ENCODE measurements at places on chromosomes 16 and 17.

DNA sequence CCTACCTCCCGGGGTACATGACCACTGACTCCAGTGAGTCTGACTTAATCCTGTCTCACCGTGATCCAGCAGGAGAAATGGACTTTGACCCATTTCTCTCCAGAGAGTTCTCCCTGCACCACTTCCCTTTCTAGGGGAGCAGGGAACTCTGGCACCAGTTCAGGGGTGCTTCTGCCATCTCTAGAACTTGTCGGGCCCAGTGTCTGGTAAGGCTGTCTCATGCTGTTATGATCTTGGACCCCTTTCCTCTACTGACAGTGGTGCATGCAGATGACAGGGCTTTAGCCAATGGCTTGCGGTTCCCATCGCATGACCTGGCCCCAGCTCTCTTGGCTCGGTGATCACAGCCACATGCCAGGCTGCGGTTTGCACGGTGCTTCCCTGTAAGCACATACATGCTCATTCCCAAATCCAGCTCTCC, 62.0 kb downstream of the SLC39A11 start:
- DNase-seq = no peak

DNA sequence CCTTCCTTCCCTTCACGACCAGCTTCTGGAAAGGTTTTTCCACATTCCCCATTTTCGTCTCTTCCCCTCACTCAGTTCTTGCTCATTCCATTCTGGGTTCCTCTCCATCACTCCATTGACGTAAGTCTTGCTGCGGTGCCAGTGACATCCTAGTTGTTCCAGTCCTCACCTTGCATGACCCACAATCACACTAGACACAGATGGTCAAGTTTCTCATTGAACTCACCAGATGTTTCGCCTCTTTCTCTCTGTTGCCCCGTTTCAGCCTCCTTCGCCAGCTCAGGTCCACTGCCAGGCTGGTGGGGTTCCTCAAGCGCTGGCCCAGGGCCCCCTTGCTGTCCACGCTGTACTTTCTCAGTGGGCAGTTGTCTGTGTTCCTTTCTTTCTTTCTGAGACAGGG, 43.4 kb downstream of the CCDC42 start:
- DNase-seq = no peak

DNA sequence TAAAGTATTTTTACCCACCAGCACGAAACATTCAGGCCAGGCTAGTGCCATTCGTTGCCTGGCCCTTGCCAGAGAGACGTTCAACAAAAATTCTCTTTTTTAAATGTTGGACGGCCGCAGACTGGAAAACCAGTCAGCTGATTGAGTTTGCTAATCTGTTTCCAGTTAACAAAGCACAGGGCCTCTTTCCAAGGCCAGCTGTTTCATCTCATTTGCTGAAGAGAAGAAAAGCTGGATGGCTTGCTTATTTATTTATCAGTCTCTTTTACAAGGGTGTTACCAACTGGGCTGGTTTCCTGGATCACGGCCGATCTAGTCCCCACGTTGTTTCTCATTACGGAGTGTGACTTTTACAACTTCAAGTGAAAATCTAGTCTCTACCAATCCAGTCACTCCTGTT, 418.7 kb upstream of the DYNLRB2 start:
- DNase-seq = no peak

DNA sequence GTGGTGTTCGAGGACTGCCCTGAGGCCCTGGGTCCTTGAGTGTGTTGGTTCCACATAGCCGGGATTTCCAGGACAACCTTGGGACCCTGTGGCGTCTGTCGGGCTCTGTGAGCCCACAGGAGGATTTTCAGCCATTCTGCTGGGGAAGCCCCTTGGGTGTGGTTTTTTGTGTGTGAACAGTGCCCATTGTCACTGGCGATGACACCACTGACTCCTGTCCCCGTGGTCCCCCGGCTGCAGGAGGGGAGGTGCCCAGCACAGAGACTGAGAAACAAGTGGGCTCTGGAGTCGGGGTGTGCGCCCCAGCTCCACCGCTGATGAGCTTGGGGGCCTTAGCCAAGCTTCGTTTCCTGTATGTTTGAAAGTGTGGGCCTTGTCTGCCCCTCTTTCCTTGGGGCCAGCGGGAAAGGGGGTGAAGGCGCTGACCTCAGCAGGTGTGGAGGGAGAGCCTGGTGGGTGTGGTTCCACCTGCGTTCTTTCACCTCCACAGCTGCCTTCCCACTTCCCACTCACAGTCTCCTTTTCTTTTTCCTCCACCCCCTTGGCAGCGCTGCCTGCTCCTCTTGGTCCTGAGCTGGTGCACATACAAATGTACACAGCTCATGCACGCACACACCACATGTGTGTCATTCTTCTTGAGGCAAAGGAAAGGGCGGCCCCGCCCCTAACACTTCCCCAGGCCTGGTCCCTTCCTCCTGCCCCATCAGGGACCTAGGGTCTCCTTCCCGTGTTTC, 16.1 kb downstream of the MGRN1 start:
- DNase-seq = no peak

DNA sequence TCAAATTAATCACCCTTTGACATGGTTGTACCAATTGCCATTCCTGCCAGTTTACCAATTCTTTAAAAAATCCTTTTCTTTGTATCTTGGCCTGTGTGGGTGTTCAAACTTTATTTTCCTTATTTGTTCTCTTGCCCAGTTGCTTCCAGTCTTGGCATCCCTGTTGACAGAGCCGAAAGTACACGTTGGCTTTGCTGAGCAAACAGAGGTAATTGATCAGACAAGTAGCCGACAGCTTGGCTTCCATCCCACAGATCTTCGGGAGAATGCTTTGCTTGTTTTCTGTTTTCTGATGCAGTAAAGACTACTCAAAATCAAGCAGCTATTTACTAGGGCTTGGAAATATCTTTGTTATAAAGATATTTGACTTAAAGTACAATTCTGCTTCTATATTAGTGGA, 506.8 kb upstream of the SALL1 start:
- no peak for DNase-seq

DNA sequence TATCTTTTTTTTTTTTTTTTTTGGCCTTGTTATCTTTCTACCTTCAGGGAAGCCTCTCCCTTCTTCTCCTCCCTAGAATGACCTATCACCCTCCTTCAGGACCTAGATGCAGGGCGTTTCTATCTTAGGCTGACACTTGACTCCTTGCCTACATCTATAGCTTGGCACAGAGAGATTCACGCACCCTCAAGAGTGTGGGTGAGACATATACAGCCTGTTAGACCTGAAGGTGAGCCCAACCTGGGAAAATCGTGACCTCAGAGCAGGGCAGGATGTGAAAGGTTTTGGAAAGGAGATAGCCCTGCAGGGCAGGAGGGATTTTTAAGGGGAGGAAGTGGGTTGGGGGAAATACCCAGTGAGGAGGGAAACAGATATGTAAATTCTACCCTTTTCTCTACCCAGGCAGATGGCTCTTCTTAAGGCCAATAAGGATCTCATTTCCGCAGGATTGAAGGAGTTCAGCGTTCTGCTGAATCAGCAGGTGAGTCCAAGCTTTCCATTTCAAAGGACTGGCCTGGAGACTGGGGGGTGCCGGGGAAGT, at the start of gene AHSP:
TSS of gene AHSP (plus strand) at position 167 of the 541 bp plus-strand sequence. CDS start at position 407, 240 bp downstream.
- no peak for DNase-seq

GRCh38 chr16:66304151-66304550, 62.3 kb upstream of the CDH5 start:
- DNase-seq = no peak

- no peak for DNase-seq
Observed at GRCh38 chr16:75061669-75062068, 54.9 kb downstream of the LDHD start.

DNA sequence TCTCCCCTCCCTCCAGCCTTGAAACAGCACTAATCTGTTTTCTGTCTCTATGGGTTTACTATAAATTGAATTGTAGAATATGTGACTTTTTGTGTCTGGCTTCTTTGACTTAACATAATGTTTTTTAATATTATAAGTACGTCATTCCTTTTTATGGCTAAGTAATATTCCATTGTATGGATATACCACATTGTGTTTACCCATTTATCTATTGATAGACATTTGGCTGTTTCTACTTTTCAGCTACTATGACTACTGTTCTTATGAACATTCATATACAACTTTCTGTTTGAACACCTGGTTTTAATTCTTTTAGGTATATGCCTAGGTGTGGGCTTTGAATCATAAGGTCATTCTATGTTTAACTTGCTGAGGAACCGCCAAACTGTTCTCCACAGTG, 961.9 kb downstream of the CDH8 start:
- DNase-seq = no peak

- DNase-seq = peak; percentile 39
Observed at GRCh38 chr16:68257251-68257905, 6.9 kb upstream of the SLC7A6 start.

- DNase-seq = no peak
Observed at GRCh38 chr16:27628241-27628942, 78.4 kb downstream of the KATNIP start.

GRCh38 chr17:57125866-57126265, 40.8 kb downstream of the AKAP1 start:
- DNase-seq = no peak

DNA sequence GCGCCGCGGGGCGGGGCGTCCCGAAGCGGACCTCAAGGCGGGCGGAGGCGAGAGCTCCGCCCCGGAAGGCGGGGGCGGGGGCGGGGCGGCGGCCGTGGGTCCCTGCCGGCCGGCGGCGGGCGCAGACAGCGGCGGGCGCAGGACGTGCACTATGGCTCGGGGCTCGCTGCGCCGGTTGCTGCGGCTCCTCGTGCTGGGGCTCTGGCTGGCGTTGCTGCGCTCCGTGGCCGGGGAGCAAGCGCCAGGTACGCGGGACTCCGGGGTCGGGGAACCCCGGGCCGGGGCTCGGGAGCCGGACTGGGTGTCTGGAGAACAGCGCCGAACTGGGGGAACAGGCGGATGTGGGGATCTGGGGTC, at the start of gene TNFRSF12A:
TSS of gene TNFRSF12A (plus strand) at position 122 of the 357 bp plus-strand sequence. CDS start at position 152, 30 bp downstream.
- peak; percentile 66 for DNase-seq

GRCh38 chr17:75289832-75290337, 652 bp upstream of the SLC25A19 start:
- peak; percentile 56 for DNase-seq

- peak; percentile 44 for DNase-seq
Observed at GRCh38 chr17:77645072-77646045, 313.1 kb upstream of the TNRC6C start.

- no peak for DNase-seq
Observed at GRCh38 chr16:84568066-84568465, 49.8 kb downstream of the COTL1 start.
